ENCODE measurements at places on chromosomes 6 and 20. TPM values are rescaled to one million over a fixed set of nuclear protein-coding genes. Genes with fewer than 3 reads are reported as not detected.

DNA sequence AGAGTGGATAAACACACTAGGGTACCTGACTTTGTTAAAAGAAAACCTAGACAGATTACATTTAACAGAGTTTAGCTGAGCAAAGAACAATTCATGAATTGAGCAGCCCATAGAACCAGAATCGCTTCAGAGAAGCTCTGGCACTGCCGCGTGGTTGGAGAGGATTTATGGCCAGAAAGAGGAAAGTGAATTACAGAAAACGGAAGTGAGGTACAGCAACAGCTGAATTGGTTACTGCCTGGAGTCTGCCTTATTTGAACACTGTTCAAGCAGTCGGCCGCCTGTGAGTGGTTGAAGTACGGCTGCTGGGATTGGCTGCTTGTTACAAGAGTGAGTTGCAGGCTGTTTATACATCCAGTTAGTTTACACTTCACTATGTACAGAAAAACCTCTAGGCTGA lies 253.8 kb upstream of the CDYL start:
- no peak for DNase-seq

- no peak for DNase-seq
These were observed 3.0 kb upstream of the GFOD1 start for GRCh38 chr6:13490402-13490801.

DNA sequence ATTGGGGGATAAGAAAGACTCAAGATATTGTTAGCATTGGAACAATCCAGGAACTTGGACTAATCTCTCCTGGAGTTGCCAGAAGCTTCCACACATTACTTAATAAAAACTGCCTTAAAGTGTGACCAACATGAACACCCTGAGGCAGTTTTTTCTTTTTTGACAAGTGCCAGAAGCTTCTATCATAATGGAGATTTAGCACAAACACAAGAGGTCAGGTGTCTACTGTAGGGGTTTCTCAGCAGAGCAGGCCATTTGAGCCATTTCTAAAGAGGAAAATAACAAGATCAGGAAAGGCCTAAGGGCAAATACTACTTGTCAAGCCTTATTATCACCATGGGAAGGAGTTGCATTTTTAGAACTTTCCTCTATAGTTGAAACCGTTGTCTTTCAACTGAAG lies 361.5 kb downstream of the EPM2A start:
- DNase-seq, result no peak

- no peak for DNase-seq
These were observed 80.4 kb upstream of the PDE10A start for GRCh38 chr6:165743366-165743898.

DNA sequence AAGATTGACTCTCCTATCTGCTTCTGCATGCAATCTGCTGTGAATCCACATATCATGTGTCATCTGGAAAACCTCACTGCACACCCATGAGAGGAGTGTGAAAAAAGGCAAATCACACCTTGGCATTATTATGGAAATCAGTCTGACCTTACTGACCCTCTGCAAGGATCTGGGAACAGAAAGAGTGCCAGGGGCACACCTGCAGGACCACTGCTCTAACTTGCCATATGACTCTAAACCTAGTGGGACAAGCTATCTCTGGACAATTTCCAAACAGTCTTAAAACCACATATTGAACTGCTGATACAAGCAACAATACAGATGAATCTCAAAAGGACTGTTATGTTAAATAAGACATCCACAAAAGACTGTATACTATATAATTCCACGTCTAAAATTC lies 50.3 kb downstream of the ABHD12 start:
- DNase-seq, result no peak

DNA sequence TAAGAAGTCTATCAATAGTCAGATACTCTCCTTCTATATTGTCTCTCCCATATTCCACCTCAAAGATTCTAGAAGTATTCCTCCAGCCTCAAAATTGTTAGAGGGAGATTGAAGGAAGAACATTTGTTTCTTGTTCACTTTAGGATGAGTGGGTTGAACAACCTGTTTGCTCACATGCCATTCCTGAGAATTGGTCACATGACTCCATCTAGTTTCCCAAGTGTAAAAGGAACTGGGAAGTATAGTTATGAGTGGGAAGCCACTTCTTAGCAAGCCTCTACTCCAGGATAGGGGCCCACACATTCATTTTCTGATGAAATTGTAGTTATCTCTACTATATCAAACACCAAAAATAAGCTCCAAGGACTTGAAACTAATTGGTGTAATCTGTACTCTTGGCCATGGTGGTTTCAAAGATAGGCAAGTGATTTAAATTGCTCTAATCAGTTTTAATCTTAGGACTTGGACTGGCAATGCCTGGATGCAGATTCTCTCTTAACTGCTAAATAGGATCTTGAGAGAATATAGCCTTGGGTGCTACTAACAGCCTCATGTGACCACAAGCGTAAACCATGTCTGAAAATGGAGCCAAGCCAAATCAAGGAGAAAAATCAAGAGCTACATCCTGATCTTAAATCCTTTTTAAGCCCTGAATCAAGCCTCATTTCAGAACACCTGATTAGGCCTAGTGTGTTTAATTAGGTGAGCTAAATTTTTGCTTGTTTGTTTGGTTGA lies 758.7 kb upstream of the MAN1A1 start:
- DNase-seq, result no peak

GRCh38 chr6:12094689-12095088 lies 82.6 kb downstream of the HIVEP1 start:
- DNase-seq, result no peak

DNA sequence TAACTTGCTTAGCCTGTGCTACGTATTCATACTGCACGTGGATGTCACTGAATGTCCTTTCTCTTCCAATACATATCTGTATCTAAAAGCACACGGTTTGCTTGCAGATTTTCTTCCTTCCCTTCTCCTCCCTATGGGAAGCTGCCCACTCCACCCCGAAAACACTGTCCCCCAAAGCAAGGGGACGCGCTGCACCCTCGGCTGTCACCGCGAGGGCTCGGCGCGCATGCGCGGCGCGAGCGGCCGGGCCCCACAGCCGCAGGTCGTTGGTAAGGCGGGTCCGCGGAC lies 659 bp downstream of the TMX4 start:
- no peak for DNase-seq

Gene ULBP3
- 0.57 TPM for total RNA-seq

Gene IMPG1
- total RNA-seq, result not detected

Gene FAM209B
- total RNA-seq, result not detected

Gene EZR
- 141 TPM for total RNA-seq

Gene TGM3
- total RNA-seq, result not detected

Gene EYS
- 0.24 TPM for total RNA-seq

Gene BAG2
- 16.9 TPM for total RNA-seq

Gene TSHZ2
- total RNA-seq, result 7.5 TPM
